ENCODE measurements at places on chromosomes 5 and 9.
A peak's percentile ranks its signal among the peaks of the same experiment; 100 is the strongest.

- no peak for DNase-seq
Observed at GRCh38 chr9:121852651-121853616, 201.5 kb downstream of the DAB2IP start.

- no peak for DNase-seq
Observed at GRCh38 chr5:132823481-132824050, 6.9 kb downstream of the SHROOM1 start.

DNA sequence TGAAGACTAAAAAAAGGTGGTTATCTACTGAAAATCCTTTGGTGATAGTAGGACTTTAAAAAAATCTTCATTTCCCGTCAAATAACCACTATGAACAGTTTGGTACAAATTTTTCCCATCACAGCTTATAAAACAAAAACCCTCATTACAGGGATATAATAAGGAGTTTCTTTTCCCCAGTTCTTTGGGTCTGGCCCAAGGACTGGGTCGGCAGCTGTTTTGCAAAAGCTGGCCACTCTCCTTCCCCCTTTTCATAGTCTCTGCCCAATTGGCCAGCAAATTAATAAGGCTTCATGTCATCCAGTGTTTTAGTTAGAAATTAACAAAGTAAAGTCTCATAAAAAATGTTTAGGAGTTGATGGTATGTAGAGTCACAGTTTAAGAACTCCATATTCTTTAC, 47.0 kb upstream of the PDE8B start:
- DNase-seq = peak; percentile 11

- DNase-seq = no peak
Observed at GRCh38 chr5:169765176-169765996, 128.3 kb downstream of the DOCK2 start.

DNA sequence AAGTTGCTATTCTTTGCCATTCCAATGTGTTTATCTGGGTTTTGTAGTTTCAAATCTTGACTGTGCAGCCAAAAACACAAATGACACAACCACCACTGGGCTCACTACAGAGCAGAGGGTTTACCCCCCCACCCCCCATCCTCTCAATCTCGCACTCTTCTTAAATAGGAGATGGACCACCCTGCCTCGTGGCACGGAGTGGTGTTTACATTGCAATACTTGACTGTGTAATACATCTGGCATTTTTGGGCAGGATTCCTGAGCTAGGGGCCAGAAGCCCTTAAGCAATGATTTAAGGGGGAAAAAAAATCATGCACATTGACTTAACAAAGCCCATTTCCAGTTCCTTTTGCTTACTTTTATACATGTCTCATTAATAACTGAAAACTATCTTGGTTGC, 19.0 kb downstream of the PTCH1 start:
- DNase-seq = no peak

DNA sequence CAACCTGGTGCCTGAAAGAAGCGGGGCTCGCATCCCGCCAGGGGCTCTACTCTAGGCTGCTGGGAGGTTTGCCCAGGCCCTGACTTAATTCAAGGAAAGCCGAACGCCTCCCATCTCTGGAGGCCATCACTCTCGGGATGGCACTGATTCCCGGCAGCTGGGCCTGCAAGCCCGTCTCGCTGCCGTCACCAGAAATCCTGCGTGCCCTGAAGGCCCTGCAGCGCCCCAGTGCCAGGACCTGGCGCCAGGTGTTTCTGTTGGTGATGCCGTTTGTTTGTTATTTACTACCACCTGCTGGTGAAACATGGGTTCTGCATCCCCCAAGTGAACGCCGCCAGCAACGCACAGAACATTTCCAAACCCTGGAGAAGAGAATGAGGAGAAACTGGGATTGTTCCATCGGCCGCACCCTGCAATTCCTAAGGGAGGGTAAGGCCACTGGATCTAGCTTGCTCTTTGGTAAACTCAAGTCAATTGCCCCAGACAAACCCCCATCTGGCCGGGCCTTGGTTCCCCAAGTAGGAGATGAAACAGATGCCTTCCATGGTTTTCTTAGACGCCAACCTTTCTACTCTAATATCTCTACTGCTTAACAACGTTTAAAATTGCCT, 77.9 kb downstream of the AK8 start:
- peak; percentile 77 for DNase-seq

DNA sequence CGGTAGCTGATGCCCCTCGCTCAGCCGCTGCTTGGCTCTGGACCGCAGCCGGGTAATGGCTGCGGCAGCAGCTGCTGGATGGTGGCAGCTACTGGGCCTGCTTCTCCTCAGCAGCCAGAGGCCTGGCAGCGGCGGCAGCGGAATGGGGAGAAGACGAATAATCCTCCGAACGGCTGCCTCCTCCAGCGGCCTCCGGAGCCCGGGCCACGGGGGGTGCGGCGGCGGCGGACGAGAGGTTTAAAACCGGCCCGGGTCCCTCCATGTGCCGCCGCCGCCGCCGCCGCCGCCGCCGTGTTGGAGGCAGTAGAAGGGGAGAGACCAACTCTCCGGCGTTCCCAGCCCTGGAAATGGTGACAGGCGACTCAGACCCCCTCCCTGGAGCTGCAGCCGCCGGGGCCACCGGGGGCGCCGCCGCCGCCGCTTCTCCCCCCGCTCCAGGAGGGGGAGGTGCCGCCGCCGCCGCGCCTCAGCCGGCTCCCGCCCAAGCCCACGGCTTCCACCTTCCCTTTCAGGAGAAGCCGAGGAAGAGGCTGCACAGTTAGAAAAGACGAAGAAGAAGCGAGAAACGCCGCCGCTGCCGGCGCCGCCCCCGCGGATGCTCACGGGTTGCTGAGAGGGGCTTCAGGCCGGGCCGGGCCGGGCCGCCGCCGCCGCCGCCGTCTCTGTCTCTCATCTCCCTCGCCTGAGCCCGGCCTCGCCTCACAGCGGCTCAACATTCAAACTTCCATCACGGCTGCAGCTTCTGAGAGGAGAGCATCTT, 118.4 kb upstream of the PRSS3 start:
- peak; percentile 66 for DNase-seq

DNA sequence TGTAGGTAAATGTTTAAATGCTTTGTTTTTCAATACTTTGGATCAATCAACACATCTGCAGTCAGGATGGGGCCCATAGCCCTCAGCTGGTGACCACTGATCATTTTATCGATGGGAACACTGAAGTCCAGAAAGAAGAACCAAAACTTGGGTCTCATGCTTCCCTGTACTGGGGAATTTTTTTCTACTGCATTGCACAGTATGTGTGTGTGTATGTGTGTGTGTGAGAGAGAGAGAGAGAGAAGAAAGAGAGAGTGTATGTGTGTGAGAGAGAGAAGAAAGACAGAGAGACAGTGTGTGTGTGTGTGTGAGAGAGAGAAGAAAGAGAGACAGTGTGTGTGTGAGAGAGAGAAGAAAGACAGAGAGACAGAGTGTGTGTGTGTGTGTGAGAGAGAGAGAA, 202.9 kb upstream of the MSX2 start:
- DNase-seq = no peak

DNA sequence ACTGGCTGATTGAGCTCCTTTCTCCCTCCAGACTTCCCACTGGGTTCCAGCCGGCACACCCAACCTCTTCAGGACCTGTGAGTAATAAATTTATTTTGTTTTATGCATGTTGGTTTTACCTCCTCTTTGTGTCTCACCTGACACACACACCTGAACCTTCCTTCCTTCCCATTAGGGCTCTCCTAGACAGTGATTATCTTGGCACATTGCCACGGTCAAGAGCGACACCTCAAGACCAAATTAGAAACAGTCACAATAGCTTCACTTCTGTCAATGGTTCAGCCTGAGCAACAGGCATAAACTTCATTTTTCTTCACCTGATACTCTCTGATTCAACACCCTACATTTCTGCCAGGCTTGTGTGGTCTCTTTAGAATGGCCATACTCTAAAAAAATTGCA, 296.3 kb upstream of the SMARCA2 start:
- DNase-seq = no peak

DNA sequence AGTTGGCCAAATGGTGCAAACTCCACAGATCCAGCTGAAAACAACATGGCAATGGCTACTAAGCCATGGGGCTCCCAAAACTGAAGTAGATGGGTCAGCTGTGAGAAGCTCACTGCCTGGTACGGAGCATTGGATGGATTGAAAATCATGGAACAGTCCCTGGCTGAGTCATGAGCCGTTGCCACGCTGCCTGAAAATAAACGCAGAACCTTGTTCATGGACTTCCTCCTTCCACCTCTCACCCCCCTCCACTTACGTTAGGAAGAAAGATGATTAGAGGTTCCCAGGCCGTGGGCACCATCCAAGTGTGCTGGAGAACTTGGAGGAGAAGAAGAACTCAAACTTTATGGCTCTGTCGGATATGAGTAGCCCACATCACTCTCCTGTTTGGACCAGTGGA, 6.8 kb upstream of the DIPK1B start:
- DNase-seq = no peak

DNA sequence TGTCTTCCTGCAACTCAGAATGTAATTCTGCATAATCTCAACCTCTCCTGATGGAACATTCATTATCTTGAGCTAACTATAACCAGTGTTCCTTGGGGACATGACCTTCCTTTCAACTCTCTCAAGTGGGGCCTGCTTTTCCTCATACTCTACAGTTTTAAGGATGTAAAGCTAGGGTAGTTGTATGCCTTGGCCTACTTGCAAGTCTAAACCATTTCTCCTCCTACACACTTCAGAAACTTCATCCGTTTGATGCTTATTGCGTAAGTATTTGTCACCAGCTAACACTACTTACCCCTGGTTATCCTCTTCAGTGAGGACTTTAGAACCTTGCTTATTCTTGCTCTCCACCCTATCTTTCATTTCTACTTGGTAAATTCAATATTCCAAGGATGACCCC, 548.9 kb downstream of the HINT1 start:
- DNase-seq = no peak

DNA sequence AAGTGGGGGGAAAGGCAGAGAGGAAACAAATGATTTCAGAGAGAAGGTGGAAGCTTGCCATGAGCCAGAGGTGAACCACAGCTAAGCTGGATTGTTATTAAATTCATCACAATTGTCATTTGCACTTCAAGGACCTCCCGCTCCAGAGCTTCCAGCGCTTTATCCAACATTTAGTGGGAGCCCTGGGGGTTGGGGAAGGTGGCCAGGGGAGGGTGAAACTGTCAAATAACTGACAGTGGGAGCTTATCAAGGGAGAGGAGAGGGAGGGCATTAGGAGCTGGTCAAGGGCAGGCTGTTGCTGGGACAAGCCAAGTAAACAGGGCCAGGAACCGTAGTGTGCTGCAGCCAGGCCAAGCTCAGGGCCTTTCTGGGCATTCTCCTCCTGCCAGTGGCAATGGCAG, 71.5 kb downstream of the SIL1 start:
- no peak for DNase-seq

- no peak for DNase-seq
Observed at GRCh38 chr9:108158236-108158995, 668.8 kb upstream of the KLF4 start.

DNA sequence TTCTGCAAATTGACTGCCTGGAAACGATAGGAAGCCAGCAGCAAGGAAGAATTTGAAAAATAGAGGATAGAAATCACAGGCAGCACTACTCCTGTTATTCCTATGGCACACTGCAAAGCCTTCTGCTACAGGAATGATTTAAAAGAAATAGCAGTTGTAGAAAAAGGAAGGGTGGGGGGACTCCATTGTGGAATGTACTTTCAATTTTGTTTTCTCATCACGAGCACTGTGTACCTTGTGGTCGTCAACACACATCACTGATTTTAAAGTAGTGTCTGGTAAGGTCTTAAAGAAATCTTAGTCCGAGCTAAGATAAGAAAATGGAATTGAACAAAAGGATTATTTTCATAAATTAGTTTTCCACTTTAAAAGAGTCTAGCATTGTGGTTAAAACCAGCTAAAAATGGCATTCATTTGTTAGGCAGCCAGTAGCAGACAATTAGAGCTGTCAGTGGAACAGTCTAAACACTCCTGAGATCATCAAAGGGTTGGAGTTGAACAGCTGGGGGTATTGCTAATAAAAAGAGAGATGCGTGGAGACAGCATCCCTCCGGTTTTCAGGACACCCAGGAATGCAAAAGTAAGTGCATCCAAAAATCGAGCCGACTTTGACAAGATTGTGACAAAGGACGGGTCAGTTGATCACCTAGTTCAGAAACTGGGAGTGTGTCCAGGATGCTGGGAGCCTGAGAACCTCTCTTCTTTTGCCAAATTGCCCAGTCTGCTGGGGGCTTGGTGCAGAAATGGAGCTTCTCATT, 97.8 kb upstream of the WWC1 start:
- DNase-seq = no peak

Measured in substantia nigra (tissue), 51 donors.